Activated CD4-positive, alpha-beta memory T cell treated with anti-CD3 and anti-CD28 coated beads for 36 hours (primary cell): ENCODE measurements at places on chromosomes 12 and 14. TPM values are rescaled to one million over a fixed set of nuclear protein-coding genes. Genes with fewer than 3 reads are reported as not detected.

DNA sequence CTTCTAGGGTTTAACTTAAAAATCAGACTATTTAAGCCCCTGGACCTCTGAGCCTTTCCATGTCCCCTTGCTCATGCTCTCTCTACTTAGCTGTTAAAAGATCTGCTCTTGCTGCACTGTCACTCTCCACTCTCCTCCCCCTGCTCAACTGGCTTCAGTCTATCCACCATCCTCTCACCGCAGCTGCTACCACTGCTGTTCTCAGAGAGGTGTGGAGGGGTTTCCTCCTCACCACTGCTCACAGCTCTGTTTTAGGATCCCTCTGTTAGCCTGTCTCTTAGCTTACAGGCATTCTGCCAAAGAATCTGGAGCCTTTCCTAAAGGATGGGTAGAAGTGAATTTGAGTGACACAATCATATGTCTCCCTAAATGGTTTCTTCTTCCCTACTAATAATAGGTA lies 43.7 kb upstream of the ATP2B1 start:
- peaks cover 15% of the 10 kb centered on the region for H3K4me1 ChIP-seq
- no peaks in the 10 kb centered on the region for H3K36me3 ChIP-seq
- H3K27me3 ChIP-seq: no peaks in the 10 kb centered on the region
- H3K4me3 ChIP-seq: no peak overlapping the region
- no peak for DNase-seq

Gene LAG3
- total RNA-seq: 172 TPM

Gene CCDC197
- total RNA-seq: 0.69 TPM

GRCh38 chr12:100375038-100375735 lies 18.3 kb downstream of the SLC17A8 start:
- H3K4me1 ChIP-seq: no peaks in the 10 kb centered on the region
- no peaks in the 10 kb centered on the region for H3K27me3 ChIP-seq
- no peak overlapping the region for H3K27ac ChIP-seq

DNA sequence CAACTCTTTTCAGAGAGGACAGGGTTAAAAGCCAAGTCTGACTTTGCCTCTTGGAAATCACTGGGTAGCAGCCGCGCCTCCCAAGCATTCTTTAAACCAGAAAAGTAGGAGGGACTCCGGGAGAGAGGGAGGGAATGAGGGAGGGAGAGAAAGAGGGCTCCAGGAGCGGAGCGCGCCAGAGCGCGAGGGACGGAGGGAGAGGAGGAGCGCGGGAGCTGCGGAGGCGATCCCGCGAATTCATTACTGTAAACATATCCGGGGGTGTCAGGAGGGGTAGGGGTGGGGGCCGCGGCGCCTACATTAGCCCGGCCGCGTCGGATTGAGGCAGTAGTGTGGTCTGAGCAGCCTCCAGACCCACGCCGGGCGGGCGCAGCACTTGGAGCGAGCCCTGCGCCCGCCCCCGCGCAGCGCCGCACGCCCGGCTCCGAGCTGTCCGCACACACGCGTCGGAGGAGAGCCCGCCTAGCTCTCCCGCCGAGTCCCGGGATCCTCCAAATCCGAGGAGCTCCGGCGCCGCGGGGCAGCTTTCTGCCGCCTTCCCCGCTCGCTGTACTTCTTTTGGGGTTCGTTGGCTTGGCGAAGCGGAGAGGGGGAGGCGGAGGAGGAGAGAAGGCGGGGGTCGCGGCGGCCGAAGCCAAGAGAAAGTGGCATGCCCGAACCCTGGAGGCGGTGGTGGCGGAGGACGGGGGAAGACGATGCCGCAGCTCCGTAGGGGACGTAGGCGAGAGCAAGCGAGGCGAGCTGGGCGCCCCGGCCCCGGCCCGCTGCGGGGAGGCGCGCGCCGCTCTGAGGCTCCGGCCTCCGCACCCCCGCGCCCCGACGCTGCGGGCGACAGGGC lies 3.3 kb downstream of the FLRT2 start:
- H3K4me1 ChIP-seq: peaks cover 10% of the 10 kb centered on the region
- no peak overlapping the region for H3K27ac ChIP-seq
- peaks cover 3% of the 10 kb centered on the region for H3K36me3 ChIP-seq
- H3K27me3 ChIP-seq: peaks cover 63% of the 10 kb centered on the region
- DNase-seq: no peak

GRCh38 chr14:68797121-68797670 lies 4.3 kb upstream of the ZFP36L1 start:
- peaks cover 56% of the 10 kb centered on the region for H3K4me1 ChIP-seq
- peak overlapping the region; percentile 89 for H3K4me3 ChIP-seq
- no peak for DNase-seq
- peak overlapping the region; percentile 99 for H3K27ac ChIP-seq

Gene INHBC
- total RNA-seq: not detected

Gene SLC8A3
- 0.31 TPM for total RNA-seq

DNA sequence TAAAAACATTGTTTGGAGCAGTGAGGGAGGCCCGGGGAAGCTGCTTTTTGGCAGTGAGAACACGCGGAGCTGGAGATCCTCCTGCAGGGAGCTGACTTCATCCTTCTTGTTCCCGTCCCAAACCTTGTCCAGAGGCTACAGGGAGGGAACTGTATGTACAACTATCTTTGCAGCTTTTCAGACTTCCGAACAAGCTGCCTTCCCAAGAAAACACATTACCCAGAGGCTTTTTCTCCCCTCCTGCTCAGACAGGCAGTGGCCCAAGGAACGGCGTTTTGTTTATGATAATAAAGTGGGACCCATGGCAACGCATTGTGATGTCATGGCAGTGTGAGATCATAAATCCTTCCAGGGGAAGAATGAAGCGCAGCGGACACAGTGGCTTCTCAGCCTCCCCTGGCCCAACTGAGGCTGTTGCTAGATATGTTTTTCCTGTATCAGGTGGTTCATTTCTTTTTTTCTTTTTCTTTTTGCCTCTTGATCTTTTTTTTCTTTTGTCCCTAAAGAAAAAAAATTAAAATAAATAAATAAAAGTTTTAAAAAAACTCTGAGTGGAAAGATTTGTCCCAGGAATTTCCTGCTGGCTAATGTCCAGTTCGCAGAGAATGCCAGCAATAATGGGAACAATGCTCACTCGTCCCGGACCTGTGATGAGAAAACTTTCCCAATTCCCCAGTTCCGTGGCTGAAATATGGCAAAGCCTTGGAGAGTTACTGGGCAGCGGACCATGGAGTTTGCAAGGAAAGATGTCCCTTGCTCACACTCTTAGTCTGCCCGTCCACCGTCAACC lies 103.4 kb upstream of the MAP1LC3B2 start:
- H3K27ac ChIP-seq: no peak overlapping the region
- no peaks in the 10 kb centered on the region for H3K27me3 ChIP-seq
- H3K4me1 ChIP-seq: no peaks in the 10 kb centered on the region
- H3K4me3 ChIP-seq: no peak overlapping the region

Gene PPHLN1
- 81.3 TPM for total RNA-seq

Gene WIF1
- not detected for total RNA-seq

Gene CLEC4D
- total RNA-seq: not detected

Gene PMEL
- total RNA-seq: 0.94 TPM

GRCh38 chr12:49033611-49034285 lies 15.2 kb upstream of the PRKAG1 start:
- no peaks in the 10 kb centered on the region for H3K4me1 ChIP-seq
- DNase-seq: no peak
- H3K27me3 ChIP-seq: no peaks in the 10 kb centered on the region
- H3K36me3 ChIP-seq: peaks cover 40% of the 10 kb centered on the region
- H3K27ac ChIP-seq: no peak overlapping the region
- H3K4me3 ChIP-seq: no peak overlapping the region

Gene GALNT9
- 0.12 TPM for total RNA-seq

Gene CCDC60
- total RNA-seq: not detected

GRCh38 chr12:55641595-55641994 lies 4.9 kb downstream of the OR10P1 start:
- H3K36me3 ChIP-seq: no peaks in the 10 kb centered on the region
- H3K4me3 ChIP-seq: no peak overlapping the region
- no peak for DNase-seq
- H3K4me1 ChIP-seq: peaks cover 36% of the 10 kb centered on the region
- H3K27ac ChIP-seq: no peak overlapping the region
- no peaks in the 10 kb centered on the region for H3K27me3 ChIP-seq

DNA sequence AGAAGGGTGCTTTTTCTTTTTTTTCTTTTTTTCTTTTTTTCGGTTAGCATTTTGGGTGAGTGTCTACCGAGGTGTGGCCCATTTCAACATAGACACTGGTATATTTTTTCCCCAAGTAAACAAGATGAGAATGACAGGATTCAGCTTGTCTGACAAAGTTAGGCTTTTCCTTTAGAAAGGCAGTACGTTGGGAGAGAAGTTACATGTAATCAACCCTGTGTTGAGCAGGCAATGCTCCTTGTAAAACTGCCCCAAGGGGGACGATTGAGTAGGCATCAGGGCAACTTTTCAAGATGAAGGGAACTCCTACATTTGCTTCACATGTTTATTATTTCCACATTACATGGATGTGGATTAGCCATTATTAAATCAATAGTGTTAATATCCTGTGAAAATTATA lies 1.7 kb downstream of the EMP1 start:
- no peaks in the 10 kb centered on the region for H3K36me3 ChIP-seq
- peak overlapping the region; percentile 83 for H3K4me3 ChIP-seq
- peaks cover 4% of the 10 kb centered on the region for H3K27me3 ChIP-seq
- H3K27ac ChIP-seq: no peak overlapping the region
- peaks cover 29% of the 10 kb centered on the region for H3K4me1 ChIP-seq

GRCh38 chr12:100553936-100554335 lies 19.5 kb upstream of the GAS2L3 start:
- no peak overlapping the region for H3K4me3 ChIP-seq
- no peaks in the 10 kb centered on the region for H3K4me1 ChIP-seq
- H3K36me3 ChIP-seq: no peaks in the 10 kb centered on the region
- peaks cover 2% of the 10 kb centered on the region for H3K27me3 ChIP-seq
- no peak overlapping the region for H3K27ac ChIP-seq

- H3K4me1 ChIP-seq: no peaks in the 10 kb centered on the region
- no peak for DNase-seq
- no peaks in the 10 kb centered on the region for H3K27me3 ChIP-seq
- H3K36me3 ChIP-seq: no peaks in the 10 kb centered on the region
- no peak overlapping the region for H3K4me3 ChIP-seq
Observed at GRCh38 chr14:34254031-34254430, 208.0 kb downstream of the SPTSSA start.

GRCh38 chr14:47935332-47935731 lies 259.9 kb upstream of the MDGA2 start:
- no peak for DNase-seq
- no peaks in the 10 kb centered on the region for H3K36me3 ChIP-seq
- no peaks in the 10 kb centered on the region for H3K27me3 ChIP-seq
- H3K27ac ChIP-seq: no peak overlapping the region
- H3K4me1 ChIP-seq: no peaks in the 10 kb centered on the region

DNA sequence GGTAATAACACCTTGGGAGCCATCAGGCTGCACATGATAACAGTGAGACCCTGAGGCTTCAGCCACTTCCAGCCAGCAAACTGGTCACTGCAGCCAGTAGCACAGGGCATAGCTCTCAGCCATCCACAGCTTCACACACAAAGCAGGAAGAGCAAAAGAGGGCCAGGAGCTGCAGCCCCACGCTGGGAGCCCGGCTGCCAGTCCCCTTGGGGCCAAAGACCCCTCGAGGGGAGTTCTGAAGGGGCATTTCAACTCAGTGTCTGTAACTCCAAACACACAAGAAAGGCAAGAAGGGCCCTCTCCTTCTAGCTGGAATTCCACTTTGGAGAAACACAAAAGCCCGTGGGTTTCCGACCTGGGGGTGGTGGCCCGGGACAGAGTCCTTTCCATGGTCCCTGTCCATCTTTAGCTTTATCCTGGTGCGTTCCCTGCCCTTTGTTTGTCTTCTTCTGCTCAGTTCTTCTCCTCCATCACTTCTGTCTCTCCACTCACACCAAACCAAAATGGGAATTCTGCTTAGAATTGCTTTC lies 151.8 kb upstream of the FKBP4 start:
- H3K4me3 ChIP-seq: no peak overlapping the region
- H3K27me3 ChIP-seq: peaks cover 36% of the 10 kb centered on the region
- no peak overlapping the region for H3K27ac ChIP-seq
- H3K36me3 ChIP-seq: no peaks in the 10 kb centered on the region
- DNase-seq: no peak

- DNase-seq: peak; percentile 59
- peak overlapping the region; percentile 83 for H3K4me3 ChIP-seq
- no peaks in the 10 kb centered on the region for H3K27me3 ChIP-seq
- H3K4me1 ChIP-seq: peaks cover 42% of the 10 kb centered on the region
Observed at GRCh38 chr12:110073049-110073831, 24.9 kb upstream of the C12orf76 start.

Gene NINJ2
- 7.5 TPM for total RNA-seq

Gene TMEM30B
- total RNA-seq: 1.7 TPM

DNA sequence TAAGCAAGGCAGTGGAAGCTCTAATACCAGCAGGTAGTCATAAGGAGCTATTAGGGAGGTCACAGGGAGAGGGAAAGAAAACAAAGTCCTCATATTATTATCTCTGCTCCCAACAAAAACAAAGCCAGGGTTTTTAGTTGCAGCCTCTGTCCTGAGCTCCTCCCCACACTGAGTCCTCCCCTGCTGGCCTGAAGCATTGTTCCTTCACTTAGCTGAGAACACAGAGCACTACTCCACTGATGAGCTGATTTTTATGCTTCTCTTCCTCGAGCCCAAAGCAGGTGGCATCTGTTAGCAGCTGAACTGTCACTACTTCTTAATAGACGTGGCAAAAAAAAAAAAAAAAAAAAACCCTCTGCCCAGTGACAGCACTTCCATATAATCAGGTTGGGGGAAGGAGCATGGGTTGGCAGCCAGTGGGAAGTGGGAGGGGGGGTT lies 10.5 kb upstream of the STAC3 start:
- no peak overlapping the region for H3K27ac ChIP-seq
- H3K36me3 ChIP-seq: peaks cover 20% of the 10 kb centered on the region
- DNase-seq: no peak
- no peak overlapping the region for H3K4me3 ChIP-seq

Gene CCT2
- total RNA-seq: 267 TPM

DNA sequence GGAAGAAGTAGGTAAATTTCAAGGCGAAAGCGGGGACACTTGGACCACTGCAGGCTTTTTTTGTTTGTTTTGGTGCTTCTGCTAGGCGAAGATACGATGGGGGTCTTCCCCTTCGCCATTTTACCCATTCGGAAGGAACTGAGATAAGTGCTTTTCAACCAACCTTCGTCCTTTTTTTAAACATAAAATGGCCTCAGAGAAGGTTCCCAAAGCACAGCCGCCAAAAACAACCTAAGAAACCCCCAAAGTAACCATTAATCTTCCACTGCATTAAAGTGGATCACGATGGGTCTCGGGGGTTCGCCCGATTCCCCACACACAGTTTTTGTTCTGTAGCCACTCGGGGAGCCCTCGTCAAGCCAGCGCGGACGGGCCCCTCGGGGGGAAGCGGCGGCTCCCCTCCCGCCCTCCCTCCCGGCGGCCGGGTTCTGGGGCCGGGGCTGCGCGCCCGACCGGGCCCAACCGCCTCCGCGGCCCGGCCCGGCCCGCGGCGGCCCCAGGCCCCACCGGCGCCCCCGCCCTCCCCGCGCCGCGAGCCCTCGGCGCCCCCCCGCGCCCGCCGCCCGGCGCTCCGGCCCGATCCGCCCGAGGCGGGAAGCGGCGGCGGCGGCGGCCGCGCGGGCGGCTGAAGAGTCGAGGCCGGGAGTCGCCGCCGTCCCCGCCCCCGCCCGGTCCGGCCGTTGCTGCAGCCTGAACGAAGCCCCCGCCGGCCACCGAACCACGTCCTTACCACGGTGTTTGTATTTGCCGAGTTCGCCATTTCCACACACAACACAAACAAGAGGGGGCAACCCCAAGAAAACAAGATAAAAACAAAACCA lies 790 bp downstream of the GTF2A1 start:
- peaks cover 2% of the 10 kb centered on the region for H3K27me3 ChIP-seq
- H3K36me3 ChIP-seq: peaks cover 21% of the 10 kb centered on the region
